ENCODE measurements at places on chromosomes 2 and 18. TPM values are rescaled to one million over a fixed set of nuclear protein-coding genes. Genes with fewer than 3 reads are reported as not detected.

DNA sequence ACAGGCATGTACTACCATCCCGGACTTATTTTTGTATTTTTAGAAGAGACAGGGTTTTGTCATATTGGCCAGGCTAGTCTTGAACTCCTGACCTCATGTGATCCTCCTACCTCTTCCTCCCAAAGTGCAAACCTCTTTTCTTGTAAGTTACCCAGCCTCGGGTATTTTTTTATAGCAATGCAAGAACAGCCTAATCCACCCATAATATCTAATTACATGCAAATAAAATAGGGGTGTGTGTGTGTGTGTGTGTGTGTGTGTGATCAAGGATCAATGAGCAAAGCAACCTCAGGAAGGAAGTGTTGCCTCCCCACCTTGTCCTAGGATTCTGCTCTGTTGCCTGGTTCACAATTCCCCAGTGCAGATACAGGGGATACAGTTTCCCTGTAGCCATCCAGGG lies 45.6 kb downstream of the NGEF start:
- no peak for DNase-seq

The FAHD2B gene
- total RNA-seq = 27.4 TPM

The MBD5 gene
- 25.1 TPM for total RNA-seq

GRCh38 chr18:27711382-27711781 lies 465.5 kb downstream of the CDH2 start:
- DNase-seq = no peak

DNA sequence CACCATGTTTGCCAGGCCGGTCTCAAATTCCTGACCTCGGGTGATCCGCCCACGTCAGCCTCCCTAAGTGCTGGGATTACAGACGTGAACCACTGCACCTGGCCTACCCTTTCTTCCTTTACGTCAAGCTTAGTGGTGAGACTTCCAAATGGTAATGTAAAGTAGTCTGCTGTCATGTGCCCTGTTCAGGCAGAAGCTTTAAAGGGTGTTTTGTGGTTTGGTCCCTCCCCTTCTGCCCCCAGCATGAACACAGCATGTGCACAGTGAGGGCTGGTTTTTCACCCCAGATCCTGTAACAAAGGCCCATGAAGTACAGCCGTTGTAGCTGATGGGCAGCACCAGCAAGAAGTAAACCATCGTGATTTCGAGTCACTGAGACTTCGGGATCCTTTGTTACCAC lies 2.7 kb upstream of the DTYMK start:
- DNase-seq = no peak

DNA sequence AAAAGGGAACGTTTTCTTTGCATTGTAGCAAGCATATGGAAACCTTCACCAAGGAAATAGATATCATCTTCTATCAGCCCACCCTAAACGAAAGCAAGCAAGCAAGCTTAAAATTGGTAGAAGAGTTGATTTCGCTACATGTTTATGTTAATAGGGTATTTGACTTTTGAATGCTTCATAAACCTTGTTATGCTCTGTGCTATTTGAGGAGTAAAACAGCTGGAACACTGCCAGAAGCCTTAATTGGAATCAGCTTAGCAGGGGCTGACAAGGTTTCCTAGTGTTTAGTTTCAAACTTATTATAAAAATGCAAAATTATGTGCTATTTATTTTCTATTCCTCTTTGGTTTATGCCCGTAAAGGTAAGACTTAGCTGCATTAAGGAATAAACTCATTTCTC lies 70.6 kb upstream of the LINC00305 start:
- no peak for DNase-seq

The EIF2B4 gene
- total RNA-seq = 28.7 TPM

DNA sequence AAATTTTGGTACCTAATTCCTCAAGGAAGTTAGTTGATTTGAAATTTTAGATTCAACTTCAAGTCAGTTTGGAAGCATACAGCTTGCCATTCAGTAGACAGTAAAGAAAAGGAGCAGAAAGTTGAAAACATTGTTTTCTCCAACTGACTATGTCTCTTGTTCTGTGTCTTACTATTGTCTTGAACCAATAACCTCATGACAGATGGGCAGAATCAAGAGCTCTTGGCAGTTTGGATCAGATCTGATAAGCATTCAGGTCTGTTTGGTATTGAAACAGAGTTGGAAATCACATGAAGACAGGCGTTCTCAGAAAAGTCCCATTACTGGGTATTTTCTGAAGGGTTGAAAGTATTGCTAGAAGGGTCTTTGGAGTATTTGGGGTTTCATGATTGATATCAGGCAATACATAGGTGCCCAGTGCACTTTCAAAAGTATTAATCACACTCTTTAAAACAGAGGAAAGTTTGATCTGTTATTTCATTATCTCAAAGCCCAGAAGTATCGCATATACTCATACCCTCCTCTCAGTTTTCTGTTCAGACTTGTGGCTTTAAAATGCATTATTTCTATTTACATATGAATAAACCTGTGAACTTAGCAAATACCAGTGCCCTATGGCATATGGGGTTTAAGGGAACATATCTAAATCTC lies 428.4 kb upstream of the ZEB2 start:
- no peak for DNase-seq

DNA sequence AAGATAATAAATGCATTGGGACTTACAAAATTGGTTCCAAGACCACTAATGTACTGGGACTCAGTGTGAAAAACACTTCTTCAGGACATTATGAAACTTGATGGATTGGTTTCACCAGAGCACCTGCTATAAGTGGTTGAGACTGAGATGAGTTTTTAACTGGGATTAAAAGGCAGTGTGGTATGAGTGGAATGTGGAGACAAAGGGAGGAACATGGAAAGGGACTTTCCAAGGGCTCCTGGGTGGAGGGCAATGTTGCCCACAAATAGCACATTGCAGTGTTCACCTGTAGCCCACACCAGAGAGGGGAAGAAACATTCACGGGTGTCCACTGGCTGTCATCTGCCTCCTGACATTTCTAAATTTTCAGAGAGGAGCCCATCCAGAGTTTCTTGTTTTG lies 253.3 kb upstream of the TANK start:
- no peak for DNase-seq

DNA sequence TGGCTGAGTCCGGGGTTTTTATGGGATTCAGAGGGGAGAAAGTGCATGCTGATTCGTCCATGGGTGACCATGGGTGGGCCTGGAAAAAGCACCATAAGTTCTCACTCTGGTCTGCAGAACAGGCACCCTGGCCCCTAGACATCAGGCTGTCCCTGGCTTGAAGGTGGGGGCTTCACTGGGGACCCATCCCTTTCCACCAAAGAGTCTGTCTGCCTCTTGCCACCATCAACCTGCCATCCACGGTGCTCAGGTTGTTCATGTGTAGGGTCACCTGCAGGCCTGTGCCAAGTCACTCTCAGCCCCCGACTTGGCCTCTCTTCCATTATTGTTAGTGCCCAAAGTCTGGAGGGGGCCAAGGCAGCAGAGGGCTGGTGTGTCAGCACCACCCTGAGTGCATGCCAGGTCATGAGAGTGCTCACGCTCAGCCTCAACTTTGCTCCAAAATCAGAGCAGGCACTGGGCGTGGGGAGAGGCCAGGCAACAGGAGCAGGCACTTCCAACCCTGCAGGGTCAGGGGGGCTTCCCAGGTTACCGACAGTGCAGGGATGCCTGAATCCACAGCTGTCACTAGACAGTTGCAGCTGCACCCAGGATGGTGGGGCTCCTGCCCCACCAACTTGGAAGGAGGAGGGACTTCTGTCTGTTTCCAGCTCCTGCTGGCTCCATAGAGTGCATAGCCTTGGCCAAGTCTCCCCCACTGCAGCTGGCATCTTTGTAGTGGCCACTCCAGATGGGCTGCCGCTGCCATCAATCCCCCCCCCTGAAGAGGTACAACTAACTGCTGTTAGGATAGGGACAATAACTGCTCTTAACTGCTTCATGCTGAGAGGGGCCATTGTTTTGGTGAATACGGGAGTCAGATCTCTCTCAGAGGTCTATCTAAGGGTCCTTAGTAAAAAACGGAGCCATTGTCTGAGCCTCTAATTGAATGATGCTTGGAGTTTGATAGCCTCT lies 209.3 kb downstream of the AKAIN1 start:
- DNase-seq = no peak

DNA sequence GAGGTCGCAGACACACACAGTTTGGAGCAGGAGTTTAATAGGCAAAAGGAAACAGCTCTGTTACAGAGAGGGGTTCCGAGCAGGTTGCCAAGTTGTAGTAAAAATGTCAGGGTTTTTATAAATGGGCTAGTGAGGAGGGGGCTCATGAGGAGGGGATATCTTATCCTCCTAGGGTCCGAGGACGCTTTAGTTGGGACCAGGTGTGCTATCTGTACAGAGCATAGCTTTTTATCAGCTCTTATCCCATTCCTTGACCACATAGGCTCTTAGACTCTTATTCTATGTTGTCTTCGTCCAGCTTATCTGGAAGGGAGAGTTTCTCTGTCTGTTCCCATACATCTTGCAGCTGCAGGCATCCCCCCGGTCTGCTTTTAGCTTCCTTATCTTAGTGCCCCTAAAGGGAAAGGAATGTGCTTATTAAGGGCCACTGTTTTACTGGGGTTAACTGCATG lies 44.7 kb downstream of the PDK1 start:
- no peak for DNase-seq

DNA sequence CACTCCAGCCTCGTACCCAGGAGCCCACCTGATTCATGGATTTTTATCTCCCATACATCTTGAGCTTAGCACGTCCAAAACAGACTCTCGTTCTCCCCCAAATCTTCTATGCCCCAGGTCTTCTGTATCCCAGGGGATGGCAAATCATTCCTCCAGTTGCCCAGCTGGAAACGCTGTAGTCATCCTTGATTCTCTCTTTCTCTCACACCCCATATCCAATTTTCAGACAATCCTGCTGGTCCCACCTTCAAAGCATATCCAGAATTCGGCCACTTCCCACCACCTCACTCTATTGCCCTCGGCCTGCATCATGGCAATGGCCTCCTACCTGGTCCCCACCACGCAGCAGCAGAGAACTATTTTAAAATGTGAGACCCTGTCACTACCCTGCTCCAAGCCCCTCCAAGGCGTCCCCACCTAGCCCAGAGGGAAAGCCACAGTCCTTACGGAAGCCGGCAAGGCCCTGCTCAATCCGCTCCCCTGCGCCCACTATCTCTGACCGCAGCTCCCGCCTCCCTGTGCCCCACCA lies 1.4 kb upstream of the GRHL1 start:
- DNase-seq = no peak

The GAD1 gene
- total RNA-seq = not detected

- no peak for DNase-seq
Observed at GRCh38 chr2:53941749-53942148, 29.0 kb downstream of the PSME4 start.

GRCh38 chr18:31723990-31724711 lies 36.5 kb downstream of the SLC25A52 start:
- no peak for DNase-seq

The BCL2 gene
- total RNA-seq = 12.3 TPM

DNA sequence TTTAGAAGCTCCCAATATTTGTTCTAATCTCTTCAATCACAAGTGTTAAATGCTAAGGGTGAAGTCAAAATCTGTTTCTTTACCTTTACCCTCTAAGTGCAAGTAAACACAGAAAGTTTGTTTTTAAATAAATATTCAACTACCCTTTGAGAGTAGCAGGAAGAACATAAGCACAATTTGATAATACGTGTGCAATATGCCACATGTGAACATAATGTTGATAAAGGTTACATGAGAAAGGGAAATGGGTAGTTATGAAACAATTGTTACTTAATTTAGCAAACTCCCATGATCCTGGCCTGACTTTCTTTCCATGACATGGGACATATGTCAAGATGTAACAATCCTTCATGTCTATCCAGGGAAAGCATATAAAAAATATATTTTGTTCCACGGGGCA lies 7.1 kb downstream of the SPRED2 start:
- no peak for DNase-seq

The ITPRIPL1 gene
- total RNA-seq = not detected

The ITSN2 gene
- total RNA-seq = 29.0 TPM

GRCh38 chr2:25894135-25894830 lies 16.0 kb upstream of the ASXL2 start:
- DNase-seq = no peak

The POTEC gene
- not detected for total RNA-seq

DNA sequence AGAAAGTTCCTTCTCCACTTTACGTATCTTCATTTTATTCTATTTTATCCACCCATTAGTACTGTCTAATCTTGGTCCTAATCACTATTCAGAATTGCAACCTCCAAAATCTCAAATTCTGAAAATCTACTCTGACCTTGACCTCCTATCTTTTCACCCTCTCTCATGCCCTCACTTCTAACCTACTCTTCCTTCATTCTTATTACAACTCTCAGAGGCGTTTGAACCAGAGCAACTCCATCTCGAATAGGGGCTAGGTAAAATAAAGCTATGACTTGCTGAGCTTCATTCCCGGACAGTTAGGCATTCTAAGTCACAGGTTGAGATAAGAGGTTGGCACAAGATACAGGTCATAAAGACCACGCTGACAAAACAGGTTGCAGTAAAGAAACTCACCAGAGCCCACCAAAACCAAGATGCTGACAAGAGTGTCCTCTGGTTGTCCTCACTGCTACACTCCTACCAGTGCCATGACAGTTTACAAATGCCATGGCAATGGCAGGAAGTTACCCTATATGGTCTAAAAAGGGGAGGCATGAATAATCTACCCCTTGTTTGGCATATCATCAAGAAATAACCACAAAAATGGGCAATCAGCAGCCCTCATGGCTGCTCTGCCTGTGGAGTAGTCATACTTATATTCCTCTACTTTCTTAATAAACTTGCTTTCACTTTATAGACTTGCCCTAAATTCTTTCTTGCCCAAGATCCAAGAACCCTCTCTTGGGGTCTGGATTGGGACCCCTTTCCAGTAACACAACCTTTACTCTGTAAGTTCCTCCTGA lies 11.4 kb downstream of the CCDC88A start:
- DNase-seq = no peak

- no peak for DNase-seq
Observed at GRCh38 chr2:198961547-198961946, 496.2 kb downstream of the SATB2 start.

DNA sequence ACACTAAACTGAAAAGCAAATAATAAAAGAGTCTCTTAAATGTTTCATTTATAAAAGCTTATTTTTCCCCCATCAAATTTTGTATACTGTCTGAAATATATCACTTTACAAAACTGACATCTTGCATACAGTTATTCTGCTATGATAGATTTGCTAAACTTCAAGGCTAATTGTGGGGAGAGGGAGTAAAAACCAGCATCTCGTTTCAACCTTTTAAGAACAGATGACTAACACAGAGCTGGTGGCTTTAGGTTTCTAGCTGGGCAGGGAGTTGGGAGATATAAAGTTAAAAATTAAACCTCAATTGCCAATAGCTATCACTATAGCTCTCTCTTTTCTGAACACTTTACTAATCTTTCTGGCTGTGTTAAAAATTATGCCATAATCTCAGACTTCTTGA lies 23.5 kb downstream of the C1D start:
- no peak for DNase-seq

Data from NCI-H460 (cell line).